ENCODE measurements at places on chromosomes 3 and 15.

DNA sequence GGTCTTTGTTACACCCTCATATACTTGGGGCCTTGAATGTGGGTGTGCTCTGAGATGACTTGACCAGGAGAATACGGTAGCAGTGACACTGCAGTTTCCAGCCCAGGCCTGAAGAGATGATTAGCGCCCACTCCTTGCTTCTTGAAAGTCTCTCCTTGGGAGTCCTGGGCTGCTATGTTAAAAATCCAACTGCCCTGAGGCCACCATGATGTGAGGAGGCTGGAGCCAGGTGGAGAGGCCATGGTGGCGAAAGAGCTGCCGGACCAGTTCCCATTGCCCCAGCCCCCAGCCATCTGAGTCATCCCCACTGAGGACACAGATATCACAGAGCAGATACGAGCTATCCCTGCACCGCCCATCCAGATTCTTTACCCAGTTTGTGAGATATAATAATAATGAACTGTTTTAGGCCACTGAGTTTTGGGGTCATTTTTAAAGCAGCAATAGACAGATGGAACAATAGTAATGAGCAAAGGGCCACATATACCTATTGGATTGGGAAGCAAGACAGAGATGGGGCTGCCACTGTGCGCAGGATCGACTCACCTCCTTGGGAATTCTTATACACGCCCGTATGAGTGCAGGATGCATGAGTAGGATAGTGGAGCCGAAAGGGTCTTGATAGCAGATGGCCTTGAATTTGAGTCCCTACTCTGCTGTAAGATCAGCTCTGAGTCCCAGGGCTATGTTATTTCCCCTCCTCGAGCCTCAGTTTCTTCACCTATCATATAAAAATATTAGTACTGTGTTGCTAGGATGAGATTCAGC, 12.1 kb upstream of the GATA2 start:
- no peak for DNase-seq

DNA sequence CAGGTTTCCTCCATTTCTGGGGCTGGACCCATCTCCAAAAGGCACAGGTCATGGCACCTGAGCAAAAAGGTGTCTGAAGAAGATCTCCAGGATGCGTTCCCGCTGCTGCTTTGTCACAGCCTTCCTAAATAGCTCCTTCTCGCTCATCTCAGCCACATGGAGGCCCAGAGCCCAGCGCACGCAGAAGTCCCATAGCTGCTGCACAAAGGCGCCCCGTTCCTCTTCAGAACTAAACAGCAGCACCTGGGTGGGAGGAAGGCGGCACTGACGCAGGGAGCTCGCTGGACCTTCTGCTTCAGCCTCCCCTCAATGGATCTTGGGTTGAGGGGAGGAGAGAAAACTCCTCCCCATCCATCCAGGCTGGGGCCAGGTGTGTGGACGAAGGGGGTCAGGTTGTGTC, 8.4 kb downstream of the DUOX2 start:
- no peak for DNase-seq

DNA sequence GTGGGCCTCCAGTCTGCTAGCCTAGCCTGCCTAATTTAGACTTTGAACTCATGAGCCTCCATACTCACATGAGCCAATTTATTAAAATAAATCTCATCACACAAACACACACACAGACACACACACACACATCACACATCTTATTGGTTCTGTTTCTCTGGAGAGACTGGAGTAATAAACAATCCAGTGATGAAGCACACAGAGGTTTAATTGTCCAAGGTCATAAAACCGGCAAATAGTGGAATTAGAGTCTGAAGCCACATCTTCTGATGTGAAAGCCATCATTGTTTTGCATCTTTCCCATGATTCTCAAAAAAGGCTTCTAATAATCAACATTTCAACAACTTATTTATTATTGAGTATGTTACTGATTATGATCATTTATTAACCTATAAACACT, 249.4 kb upstream of the KCNH8 start:
- DNase-seq = no peak

- DNase-seq = no peak
Measured at GRCh38 chr3:117281371-117281770, 571.8 kb downstream of the TUSC7 start.

DNA sequence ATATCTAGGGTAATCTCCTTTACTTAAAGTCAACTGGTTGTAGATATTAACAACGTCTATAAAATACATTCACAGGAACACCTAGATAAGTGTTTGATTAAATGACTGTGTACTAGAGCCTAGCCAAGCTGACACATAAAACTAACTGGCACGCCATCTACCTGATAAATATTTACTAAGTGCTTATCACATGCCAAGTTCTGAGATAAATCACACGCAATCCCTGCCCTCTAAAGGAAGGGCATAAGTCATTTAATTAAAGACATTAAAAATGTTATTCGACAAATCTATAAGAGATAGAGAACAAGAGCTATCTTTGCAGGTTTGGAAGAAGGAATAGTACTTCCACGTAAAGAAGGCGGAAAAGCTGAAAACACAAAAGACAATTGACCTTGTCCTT, 11.1 kb upstream of the MB21D2 start:
- no peak for DNase-seq

- no peak for DNase-seq
Measured at GRCh38 chr3:153023896-153024295, 138.1 kb upstream of the RAP2B start.

GRCh38 chr15:78636378-78636859, 4.6 kb downstream of the CHRNB4 start:
- no peak for DNase-seq

DNA sequence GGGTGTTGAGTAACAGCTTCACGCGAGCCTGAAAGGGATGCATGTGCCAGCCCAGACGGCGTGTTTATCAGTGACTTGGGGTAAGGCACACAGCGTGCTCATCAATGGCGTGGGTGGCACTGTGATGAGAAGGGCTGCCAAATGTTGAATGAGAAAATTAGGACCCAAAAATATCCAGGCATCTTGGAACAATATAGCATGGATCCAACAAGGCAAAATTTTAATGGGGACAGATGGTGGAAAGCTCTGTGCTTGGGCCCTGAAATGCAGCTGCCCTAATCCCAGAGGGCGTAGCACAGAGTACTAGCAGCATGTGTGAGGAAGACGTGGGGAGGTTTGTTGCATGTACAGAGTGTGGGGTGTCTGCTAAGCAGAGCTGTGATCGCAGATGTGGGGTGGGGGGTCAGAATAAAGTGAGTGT, 48.9 kb downstream of the SSUH2 start:
- DNase-seq = no peak

DNA sequence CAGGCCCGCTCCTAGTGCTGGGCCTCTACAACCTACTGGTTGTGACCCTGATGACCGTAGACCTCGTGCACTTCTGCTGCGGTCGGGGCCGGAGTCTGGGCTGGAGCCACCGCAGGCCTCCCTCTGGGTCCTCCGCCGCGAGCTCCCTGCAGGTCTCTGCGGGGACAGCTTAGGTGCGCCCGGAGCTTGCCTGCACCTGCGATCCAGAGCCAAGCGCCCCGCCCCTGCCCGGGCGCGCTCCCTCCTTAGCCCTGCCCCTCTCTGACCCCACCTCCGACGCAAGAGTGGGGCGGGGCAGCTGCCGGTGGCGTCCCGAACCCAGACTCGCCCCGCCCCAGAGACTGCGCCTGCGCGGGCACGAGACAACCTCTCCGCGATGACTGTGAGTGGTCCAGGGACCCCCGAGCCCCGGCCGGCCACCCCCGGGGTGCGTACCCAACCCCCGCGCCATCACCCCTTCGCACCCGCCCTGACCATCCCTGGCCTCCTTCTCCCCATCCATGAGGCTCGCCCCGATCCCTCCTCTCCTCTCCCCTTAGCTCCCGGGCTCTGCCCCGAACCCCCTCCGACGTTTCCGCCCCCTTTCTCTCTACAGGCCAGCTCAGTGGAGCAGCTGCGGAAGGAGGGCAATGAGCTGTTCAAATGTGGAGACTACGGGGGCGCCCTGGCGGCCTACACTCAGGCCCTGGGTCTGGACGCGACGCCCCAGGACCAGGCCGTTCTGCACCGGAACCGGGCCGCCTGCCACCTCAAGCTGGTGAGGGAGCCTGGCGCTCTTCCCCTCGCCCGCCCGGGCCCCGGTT, at the start of gene UNC45A:
TSS of gene UNC45A (plus strand) at position 337 of the 803 bp plus-strand sequence. CDS start at position 377, 40 bp downstream.
- DNase-seq = peak; percentile 98

GRCh38 chr3:38457111-38458003, 3.7 kb downstream of the ACVR2B start:
- no peak for DNase-seq

DNA sequence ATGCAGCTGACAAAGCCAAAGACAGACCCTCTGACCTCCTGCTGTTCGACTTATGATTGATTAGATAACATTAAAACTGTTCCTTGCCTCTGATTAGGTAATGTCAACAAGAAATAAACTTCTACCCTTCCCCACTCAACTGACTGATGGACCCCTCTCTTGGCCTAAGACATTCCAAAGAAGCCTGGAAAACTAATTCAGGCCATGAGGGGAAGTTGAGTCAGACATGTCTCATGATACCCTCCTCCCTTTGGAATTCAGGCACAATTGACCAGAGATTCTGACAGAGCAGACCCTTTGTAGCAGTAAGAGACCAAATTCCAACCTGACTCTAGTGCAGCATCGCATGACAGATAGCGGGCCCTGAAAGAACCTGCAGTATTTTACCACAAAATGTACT, 354.5 kb downstream of the OCA2 start:
- no peak for DNase-seq

GRCh38 chr3:113660458-113660857, 36.0 kb downstream of the USF3 start:
- no peak for DNase-seq

DNA sequence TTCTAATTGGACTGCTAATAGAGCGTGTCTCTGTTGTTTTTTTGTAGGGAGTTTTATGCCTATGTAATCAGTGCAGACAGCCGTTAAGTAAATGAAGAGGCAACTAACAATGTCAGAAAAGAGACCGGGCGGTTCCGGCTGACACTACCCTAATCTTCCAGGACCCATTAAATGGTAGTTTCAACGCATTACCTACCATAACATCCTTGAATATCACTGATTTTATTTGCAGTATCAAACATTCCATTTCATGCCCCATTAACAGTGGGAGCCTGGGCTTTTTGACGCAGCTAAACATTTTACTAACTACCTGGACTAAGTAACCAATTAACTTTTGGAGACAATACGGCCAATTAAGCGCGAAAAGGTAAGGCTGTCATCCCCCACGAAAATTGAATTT, 832.9 kb upstream of the NR2F2 start:
- no peak for DNase-seq

- peak; percentile 63 for DNase-seq
Measured at GRCh38 chr15:52783929-52784798, 6.0 kb downstream of the ONECUT1 start.

GRCh38 chr3:119237299-119237698, 3.4 kb downstream of the B4GALT4 start:
- no peak for DNase-seq

DNA sequence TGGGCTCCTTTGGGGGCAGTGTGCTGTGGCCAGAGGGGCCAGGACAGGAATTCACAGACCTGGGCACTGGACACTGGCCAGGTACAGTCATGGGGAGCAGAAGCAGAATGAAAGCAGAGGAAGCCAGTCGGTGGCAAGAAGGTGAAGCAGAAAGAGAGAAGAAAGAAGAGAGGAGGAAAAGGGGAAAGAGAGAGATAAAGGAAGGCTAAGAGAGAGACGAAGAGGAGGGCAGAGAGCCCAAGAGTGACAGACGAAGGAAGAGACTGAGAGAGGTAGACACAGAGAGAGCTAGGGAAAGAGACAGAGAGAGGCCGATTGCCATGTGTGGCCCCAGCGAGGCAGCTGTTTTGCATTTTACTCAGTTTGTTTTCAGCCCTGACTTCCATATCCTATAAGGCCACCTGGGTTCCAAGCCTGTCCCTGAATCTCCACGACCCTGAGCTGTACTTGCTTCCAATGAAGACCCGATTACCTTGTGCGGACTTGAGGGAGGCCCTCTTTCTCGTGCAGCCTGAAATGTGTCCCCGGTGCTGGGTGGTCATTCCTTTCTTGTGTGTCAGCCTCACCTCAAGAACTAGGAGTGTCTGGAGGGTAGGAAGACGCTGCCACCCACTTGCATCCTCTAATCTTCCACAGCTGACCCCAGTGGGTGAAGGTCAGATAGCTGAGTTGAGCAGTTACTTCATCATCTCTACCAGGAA, 73.9 kb downstream of the LSM3 start:
- no peak for DNase-seq

GRCh38 chr3:37032961-37033360, 39.6 kb downstream of the MLH1 start:
- DNase-seq = no peak

DNA sequence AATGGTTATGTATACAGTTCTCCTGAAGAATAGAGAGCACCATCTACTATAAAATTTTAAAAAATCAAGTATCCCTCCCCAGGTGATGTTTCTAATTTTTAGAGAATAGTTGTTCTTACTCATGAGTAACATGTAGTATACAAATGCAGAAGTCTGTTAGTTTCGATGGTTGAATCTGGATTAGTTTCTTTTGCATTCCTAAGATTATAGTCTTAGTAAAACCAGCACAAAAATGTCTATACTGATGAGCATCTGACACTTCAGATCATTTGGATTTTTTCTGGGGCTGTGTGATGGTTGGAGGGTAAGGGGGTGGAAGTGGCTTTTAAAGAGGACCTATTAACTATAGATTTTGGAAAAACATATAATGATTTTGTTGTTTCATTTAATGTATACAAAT, 167.3 kb upstream of the SGO1 start:
- no peak for DNase-seq
